Fibroblast of the aortic adventitia (primary cell): ENCODE measurements at places on chromosomes 11 and 22. TPM values are rescaled to one million over a fixed set of nuclear protein-coding genes. Genes with fewer than 3 reads are reported as not detected.

RBMXL2 gene
- not detected in 2 replicates for total RNA-seq

SLC1A2 gene
- total RNA-seq = 10.5 and 23.6 TPM in 2 replicates

CATSPER1 gene
- total RNA-seq = not detected in 2 replicates

MUC2 gene
- total RNA-seq = not detected in 2 replicates

NRXN2 gene
- total RNA-seq = 3.3 and 3.4 TPM in 2 replicates

MS4A4A gene
- total RNA-seq = not detected in 2 replicates

POGLUT3 gene
- total RNA-seq = 20.3 and 68.1 TPM in 2 replicates

CYB5R2 gene
- 5.4 and 11.2 TPM in 2 replicates for total RNA-seq

TEX12 gene
- total RNA-seq = 0.36 TPM in 1 of 2 replicates, not detected in the other

YIF1A gene
- total RNA-seq = 35.0 and 119 TPM in 2 replicates
